ENCODE measurements at places on chromosomes 1 and 21.

DNA sequence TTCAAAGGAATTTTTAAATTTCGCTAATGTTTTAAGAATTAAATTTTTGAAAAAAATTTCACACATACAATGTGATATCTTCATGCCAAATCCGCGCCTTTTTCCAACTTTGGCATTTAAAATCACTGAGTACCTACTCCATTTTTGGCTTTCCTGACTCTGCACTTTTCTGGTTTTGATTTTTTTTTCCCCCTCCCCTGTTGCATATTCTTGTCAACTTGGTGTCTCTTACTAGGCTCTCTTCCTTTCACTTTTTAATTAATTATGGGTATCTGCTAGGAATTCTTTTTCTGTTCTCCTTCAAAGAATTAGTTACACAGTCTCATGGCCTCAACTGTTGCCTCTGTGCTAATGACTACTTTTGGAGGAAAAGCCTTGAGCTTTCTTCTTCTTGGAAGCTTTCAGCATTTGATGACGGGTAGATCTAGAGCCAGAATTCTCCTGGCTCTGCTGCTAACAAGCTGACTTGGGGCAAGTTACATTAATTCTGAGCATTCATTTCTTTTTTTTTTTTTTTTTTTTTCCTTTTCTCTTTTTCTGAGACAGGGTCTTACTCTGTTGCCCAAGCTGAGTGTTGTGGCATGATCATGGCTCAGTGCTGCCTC is 1.8 kb downstream of the AGL start:
- DNase-seq, result no peak

DNA sequence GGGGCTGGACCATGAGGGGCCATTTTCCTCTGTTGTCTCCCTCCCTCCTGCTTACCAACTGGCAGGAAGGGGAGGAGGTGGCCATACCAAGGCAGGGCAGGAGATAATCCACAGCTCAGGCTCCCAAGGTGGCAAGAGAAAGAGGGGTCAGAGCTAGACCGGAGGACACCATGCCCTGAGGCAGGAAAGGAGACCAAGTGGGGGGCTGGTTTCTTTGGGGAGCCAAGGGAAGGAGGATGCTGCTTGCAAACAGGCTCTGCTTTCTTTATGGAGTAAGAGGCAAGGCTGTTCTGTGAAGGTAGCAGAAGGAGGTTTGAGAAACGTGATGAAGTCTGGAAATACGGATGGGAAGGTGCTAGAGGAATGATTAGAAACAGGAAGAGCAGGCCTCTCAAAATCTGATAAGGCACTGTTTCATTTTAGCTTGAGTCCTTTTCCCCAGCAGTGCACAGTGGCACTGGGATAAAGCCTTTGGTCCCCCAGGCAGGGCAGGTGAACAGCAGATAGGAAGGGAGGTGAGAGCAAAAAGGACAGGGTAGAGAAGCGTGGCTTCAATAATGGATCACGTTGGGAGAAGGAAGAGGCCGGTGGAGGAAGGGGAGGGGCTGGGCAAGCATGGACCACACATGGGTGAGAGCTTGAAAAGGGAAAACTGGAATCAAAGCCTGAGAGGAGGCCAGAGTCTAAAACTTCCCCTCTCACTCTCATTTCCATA is 44.2 kb upstream of the GALNT2 start:
- DNase-seq, result no peak

- no peak for DNase-seq
Measured at GRCh38 chr1:196309386-196309785, 298.9 kb downstream of the KCNT2 start.

DNA sequence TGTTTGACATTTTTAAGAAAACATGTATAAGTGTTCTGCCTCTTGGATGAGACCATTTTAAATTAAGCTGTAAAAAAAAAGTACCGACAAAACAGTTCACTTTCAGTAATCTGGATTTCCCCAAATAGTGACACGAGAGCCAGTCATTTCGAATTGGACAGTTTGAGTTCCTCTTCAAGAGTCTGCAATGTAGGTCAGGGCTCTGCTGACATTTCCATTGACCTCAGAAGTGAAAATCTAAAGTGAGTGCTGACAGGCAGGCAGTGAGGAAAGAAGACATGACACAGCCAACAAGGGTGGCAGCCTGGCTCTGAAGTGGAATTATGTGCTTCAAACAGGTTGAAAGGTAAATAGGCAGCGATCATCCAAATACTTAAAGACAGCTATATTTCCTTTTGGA is at the start of gene IL23R:
Gene IL23R (plus strand): TSS at position 259 of the 400 bp plus-strand sequence. CDS start 1,667 bp downstream, outside the sequence.
- no peak for DNase-seq

DNA sequence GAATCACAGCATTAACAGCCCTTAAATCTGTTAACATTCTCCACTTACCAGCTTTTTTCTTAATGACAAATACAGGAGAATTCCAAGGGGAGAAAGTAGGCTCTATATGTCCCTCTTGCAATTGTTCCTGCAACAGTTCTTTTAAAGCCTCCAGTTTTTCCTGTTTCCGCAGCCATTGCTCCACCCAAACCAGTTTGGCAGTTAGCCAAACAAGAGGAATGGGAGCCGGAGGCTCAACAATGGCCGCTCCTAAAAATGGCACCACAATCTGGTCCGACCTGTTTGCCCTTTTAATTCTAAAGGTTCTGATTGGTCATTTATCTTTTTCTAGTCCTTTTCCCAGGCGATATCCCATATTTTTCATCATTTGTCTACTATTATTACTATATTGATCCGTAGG is 14.0 kb upstream of the L1TD1 start:
- DNase-seq, result no peak

DNA sequence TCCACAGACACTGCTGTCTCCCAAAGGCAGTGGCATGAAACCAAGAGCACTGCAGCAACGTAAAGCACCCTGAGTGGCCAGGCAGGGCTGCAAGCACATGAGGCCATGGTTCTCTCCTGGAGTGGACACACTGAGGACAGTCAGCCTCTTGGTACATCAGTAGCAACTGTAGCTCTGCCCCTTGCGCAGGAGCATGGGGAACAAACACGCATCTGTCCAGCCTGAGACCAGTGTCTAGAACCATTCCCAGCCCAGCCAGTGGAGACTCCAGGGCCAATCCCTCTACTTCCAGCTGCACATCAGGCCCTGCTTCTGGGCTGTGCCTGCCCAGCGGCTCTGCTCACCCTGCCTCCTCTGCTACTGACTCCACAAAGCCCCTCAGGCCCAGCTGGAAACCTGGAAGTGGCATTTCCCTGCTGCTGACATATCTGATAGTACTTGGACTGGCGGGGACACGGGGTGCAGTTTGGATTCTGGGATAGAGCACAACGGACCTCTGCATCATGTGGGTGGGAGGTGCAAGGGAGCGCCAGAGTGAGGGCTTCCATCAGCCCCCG is 49.0 kb downstream of the TOR1AIP2 start:
- DNase-seq, result no peak

DNA sequence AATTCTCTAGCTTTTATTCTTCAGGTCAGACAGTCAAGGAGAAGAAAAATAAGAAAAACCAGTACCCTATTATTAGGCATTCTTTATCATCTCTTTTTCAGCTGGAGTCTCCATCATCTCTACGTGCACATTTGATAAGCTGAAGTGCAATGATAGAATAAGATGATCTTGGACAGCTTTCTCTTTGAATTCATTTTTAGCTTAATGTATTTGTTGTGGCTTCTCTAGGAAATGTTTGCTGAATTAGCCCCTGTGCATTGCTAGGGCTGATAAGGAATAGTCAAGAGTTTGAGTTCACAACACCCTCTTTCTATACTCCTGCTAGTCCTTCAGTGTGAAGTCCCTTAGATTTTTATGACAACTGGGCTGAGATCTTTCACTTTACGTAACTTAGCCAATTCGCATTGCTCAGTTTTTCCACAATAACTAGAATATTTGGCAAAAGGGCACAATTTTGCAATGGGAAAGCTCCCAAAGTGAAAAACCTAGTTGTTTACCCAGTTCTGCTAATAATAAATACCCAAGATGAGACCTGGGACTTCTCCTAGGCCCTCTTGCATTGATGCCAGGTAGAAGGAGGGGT is 7.0 kb upstream of the KCNJ15 start:
- DNase-seq, result no peak

DNA sequence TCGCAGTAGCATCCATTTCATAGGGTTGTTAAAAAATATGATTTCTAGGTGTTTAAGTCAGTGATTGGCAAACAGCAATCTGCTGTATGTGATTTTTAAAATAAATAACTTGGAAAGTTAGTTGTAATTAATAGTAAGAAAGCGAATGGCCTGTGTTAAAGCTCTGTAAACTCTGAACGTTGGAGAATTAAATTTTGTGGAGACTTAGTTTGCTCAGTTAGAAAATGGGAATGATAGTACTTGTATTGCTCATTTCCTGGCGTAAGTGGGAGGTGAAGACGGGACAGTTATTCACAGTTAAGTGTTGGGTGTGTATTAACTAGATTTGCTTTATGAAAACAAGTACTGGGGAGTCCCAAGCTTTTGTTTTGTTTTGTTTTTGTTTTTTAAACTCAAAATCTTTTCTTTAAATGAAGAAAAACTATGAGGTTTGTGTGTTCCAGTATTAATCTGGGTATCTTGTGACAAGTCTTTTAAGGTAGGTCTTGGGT is 995 bp downstream of the CACYBP start:
- no peak for DNase-seq

DNA sequence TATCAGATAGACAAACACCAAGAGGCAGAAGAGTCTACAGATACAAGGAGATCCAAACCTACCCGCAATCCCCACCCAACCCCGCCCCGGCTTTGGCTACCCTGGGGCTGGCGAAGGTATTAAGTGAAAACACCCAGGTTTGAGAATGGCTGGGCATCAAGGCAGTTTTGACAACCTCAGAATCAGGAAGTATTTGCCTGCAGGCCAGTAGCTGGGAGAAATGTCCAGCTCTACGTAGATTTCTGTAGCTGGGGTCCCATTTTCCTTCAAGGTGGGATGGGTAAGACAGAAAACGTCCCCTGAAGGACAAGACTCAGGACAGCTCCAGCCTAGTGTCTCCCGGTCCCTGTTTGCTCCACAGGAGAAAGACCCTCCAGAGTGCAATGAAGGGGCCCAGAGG is 101.8 kb upstream of the ERG start:
- no peak for DNase-seq

- DNase-seq, result no peak
Measured at GRCh38 chr21:30613836-30614235, at the start of gene KRTAP6-1. TSS of gene KRTAP6-1 (minus strand) at chr21:30613930. CDS start at chr21:30613904, 26 bp downstream.

DNA sequence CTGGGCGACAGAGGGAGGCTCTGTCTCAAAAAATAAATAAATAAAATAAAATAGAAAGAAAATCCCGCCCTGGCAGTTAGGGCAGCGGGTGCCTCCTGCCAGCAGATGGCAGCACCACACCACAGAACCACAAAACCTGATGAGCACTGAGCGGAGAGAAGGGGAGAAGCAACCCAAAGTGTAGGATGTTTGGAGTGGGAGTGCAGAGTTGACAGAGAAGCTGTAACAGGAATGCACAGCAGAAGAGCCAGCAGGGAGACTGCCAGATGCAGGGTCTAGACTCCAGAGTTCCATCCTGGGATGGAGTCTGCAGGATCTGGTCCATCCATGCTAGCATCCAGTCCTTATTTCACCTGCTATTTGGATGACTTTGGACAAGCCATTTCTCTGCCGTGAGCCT is 29.7 kb upstream of the KIRREL1 start:
- DNase-seq, result no peak

DNA sequence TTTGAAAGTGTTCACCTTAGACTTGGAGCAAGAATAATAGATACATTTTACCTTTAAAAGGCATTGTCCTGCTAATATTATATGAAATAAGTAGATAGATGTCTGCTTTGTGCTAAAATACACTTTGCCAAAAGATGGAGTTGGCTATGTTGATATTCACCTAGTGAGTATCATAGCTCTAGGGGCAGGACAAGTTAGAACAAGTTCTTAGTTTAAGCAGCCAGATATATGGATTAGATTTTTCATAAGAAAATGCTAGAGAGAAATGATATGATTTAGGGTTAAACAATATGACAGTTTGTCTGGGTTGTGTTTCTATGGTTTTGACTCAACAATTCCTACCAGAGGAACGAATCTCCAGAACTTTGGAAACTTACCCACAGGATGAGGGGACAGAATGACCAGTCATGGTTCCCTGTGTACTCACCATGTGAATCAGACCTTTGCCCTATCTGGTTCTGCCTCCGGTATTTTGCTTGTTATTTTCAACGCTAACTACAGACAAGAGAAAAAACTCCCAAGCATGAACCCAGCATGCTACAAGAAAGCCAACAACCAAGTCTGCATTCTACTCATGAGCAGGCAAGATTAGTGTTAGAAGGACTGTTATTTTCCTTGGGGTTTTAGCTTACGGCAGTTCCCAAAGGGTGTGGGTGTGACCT is 1.7 kb downstream of the F5 start:
- DNase-seq, result no peak

GRCh38 chr1:53526451-53527101 is 67.4 kb downstream of the DMRTB1 start:
- no peak for DNase-seq

DNA sequence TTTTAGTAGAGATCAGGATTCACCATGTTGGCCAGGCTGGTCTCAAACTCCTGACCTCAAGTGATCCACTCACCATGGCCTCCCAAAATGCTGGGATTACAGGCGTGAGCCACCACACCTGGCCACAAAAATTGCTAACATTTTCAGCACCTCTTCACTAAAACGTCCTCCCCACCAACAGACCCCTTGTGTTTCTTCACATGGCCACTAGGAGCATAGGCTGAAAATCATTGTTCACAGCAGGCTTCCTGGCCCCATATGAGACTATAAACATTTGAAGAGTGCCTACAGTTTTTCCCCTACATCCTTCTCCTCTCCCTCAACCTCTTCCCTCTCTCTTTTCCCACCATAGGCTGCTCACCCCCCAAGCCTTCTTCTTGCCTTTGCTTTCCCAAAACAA is 28.0 kb upstream of the SFPQ start:
- DNase-seq, result no peak

DNA sequence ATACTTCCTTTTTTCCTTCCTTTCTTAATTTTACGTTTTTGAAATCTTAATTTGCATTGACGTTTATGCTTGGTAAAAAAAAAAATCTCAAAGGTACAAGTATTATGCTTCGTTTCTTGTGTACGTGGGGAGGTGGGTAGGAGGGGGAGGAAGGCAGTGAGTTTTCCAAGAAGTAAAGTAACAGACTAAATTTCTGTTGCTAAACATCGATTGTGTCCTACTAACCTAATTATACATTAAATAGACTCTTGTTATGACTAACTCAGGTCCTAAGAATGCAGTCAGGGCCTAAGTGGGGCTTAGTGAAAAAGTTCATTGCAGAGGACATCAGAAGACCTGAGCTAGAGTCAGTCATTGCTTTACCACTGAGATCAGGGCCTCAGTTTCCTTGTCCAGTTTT is 17.5 kb downstream of the NEK7 start:
- DNase-seq, result no peak

- DNase-seq, result no peak
Measured at GRCh38 chr1:40411294-40411693, 37.8 kb downstream of the SMAP2 start.

GRCh38 chr1:182299728-182300616 is 91.6 kb downstream of the GLUL start:
- no peak for DNase-seq

- DNase-seq, result no peak
Measured at GRCh38 chr1:37945743-37946702, 830 bp downstream of the INPP5B start.

GRCh38 chr1:177020851-177021589 is 143.5 kb downstream of the ASTN1 start:
- DNase-seq, result no peak
